ENCODE measurements at places on chromosomes 6 and 20. TPM values are rescaled to one million over a fixed set of nuclear protein-coding genes. Genes with fewer than 3 reads are reported as not detected.

UBE3D gene
- 12.1 TPM for polyA plus RNA-seq

PBOV1 gene
- polyA plus RNA-seq, result not detected

SPINT3 gene
- not detected for polyA plus RNA-seq

PACSIN1 gene
- polyA plus RNA-seq, result 2.1 TPM

TBX18 gene
- 31.3 TPM for polyA plus RNA-seq

HLA-DOA gene
- 2.3 TPM for polyA plus RNA-seq

WFDC5 gene
- polyA plus RNA-seq, result 3.6 TPM

CLIC1 gene
- 106 TPM for polyA plus RNA-seq

CTCFL gene
- polyA plus RNA-seq, result 0.31 TPM

NRN1 gene
- polyA plus RNA-seq, result 35.5 TPM

TPMT gene
- polyA plus RNA-seq, result 8.3 TPM

BFSP1 gene
- polyA plus RNA-seq, result not detected

CLDN20 gene
- 1.2 TPM for polyA plus RNA-seq

DNA sequence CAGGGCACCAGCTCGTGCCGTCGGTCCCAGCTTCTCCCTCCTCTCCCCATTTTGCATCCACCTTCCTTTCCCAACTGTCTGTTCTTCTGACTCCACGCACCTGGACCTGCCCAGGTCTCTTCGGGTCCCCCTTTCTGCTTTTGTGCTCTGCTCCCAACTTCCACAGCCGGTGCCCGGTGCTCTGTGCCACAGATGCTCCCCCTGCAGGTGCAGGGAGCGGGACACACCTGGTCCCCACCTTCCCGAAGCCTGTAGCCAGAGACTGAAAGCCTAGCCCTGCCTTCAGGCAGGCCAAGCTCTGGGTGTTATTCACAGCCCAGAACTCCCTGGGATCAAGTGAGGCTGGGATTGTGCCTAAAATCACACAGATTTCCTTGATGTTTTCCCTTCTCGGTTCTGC lies 24.6 kb upstream of the BMP7 start:
- no peak for DNase-seq

GRCh38 chr20:13425381-13426135 lies 204.5 kb downstream of the ISM1 start:
- peak; percentile 17 for DNase-seq

DNA sequence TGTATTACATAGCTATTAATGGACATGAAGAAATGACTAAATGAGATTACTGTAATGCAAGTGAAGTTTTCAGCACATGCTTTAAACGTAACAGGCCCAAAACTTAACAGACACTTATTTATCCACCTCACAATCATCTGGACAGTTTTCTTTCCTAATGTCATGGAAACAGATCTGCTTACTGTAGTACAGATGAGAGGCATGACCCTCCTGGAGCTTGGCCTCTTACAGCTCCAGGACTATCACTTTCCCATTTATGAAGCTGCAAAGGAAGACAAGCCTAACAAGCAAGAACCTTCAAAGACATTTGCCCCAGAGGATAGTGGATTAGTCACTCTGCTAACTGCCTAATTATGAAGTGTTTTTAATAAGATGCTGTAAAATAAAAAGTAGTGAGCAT lies 419.3 kb downstream of the PHF3 start:
- DNase-seq, result no peak

GRCh38 chr20:56440346-56441007 lies 27.9 kb upstream of the RTF2 start:
- DNase-seq, result no peak

- no peak for DNase-seq
Observed at GRCh38 chr20:5041433-5041832, 40.1 kb upstream of the SLC23A2 start.

GRCh38 chr6:118485601-118486550 lies 62.2 kb upstream of the PLN start:
- DNase-seq, result no peak

GRCh38 chr6:3450888-3451287 lies 6.0 kb downstream of the SLC22A23 start:
- no peak for DNase-seq

DNA sequence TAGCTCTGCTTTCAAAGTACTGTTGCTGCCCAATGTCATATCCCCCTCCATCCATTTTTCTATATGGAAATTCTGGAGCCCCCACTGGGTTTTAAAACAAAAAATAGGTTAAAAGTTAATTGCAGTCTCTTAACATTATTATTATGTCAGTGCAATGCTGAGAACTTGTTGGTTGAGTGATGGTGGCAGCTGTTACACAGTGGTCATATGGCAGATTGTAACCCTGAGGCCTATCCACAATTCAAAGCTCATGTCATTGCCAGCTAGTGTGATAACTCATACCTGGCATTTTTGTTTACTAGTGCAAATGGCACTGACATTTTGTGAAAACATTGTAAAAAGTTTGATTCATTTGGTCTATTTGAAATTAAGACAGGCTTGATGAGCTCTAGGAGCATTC lies 305.7 kb upstream of the FLRT3 start:
- DNase-seq, result no peak

DNA sequence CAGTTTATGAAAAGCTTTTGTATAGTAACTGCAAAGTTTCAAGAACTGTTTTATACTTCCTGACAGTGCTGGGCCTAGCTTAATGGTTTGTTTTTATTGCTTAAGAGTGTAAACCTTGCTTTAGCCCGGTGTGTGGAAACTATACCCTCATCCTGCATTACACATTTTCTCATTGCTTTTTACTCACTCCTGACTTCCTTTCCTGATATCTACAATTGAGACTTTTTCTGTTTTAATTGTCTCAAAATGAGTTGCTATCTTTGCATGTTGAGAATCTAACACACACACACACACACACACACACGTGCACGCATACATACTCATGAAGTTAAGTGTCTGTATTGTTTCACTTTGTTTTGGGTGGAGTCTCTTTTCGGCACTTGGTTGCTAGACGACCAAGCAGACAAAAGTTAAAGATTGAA lies 16.7 kb downstream of the BMP2 start:
- DNase-seq, result peak; percentile 45

DNA sequence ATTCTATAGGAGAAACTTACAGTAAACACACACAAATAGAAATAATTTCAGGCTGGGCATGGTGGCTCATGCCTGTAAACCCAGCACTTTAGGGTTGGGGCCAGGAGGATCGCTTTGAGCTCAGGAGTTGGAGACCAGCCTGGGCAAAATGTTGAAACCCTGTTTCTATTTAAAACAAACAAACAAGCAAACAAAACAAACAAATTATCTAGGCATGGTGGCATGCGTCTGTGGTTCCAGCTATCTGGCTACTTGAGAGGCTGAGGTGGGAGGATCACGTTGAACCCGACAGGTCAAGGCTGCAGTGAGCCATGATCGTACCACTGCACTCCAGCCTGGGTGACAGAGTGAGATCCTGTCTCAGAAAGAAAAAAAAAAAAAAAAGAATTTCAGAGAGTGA lies 64.0 kb downstream of the NHLRC1 start:
- no peak for DNase-seq

- DNase-seq, result no peak
Observed at GRCh38 chr6:40626886-40627285, 39.7 kb upstream of the LRFN2 start.

- DNase-seq, result no peak
Observed at GRCh38 chr6:138336221-138336620, 41.5 kb upstream of the SMIM28 start.

DNA sequence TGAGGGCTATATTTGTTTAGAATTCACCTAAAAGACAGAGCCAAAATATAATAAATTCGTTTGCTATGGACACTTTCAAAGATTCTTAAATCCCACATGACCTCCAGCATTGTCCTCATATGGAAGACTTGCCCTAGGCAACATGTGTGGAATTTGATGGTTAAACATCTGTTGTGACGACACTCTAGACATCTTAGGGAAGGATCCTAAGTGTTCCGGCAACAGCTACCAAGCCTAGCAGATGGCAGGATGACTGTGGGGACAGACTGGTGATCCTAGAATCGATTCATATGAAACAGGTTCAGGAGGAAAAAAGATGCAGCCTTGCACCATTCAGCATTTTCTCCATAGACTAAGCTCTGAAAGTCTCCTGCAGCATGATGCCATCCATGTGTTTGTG lies 77.6 kb upstream of the BACH2 start:
- no peak for DNase-seq

DNA sequence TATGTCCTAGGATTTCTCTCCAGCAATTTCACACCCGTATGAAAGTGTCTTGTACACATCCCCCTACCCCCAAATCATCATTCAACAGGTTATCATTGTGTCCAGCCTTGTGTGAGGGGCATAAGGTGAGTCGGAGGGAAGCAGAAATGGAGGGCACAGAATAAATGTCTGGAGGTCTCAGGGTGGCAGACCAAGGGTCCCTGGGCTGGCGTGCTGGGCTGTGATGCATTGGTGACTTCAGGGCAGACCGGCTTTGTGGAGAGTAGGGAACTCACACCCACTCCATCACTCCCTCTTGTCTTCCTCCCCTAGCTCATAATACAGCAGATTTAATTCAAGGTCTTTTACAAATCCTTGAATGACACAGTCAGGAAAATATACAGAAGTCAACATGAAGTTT lies 191.7 kb upstream of the PMEPA1 start:
- DNase-seq, result no peak

- DNase-seq, result no peak
Observed at GRCh38 chr20:35972462-35972861, 4.1 kb downstream of the CNBD2 start.

GRCh38 chr6:109440331-109441068 lies at the start of the genes PPIL6 and SMPD2:
PPIL6 (minus strand) TSS chr6:109440628; CDS start chr6:109440590, 38 bp downstream.
SMPD2 (plus strand) TSS chr6:109440724; CDS start chr6:109441122, 398 bp downstream.
- peak; percentile 94 for DNase-seq

GRCh38 chr20:62473717-62474603 lies 1.8 kb downstream of the GATA5 start:
- DNase-seq, result no peak

GRCh38 chr6:118677193-118677592 lies 25.8 kb upstream of the CEP85L start:
- no peak for DNase-seq

DNA sequence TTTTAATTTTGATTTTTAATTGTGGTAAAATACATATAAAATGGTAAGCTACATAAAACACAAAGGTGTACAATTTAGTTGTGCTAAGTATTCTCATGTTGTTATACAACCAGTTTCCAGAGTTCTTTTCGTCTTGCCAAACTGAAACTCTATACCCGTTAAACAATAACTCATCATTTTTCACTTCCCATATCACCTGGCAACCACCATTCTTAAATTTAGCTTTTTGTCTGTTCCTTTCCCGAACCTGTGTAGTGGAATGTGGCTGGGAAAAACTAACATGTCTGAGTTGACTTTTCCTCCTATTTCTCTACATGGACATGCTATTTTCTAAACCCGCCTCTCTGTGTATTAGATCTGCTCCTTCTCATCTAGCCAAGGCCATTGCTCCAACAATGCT lies 27.6 kb downstream of the RPRD1B start:
- DNase-seq, result no peak

GRCh38 chr6:3282476-3283236 lies 23.9 kb downstream of the PSMG4 start:
- peak; percentile 31 for DNase-seq

DNA sequence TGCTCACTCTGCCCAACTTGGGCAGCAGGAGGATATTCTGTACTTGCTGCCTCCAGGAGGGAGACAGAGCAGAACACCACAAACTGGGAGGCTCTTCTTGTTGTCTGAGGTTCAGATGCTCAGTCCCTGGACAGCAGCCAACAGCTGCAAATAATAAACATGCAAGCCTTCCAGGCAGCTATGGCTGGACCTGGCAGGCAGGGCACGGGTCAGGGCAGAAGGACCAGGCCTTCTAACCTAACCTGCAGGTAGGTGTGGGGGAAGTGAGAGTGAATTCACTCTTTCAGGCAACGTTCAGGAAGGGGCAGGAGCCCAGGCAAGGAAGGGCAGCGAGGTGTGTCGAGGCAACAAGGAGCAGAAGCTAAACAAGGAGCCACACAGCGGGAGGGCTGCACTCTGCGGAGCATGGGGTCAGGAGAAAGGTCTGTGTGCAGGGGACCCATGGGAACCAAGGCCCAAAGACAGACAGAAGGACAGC lies 31.5 kb downstream of the NINL start:
- DNase-seq, result no peak

DNA sequence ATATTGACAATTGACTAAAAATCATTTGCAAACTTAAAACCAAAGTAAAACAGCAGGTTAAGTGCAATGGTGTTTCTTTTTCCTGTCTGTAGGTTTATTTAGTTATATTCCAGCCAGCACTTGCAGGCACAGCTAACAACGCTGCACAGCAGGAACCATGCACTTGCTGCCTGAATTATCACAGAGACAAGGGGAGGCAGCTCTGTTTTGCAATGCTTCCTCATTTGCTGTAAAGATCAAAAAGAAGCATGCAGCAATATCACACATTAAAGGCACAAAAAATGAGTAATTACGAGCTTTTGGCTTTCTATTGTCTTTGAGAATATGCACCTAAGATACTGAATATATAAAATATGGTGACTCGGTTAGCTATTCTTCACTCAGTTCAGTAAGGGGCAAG lies 241.9 kb downstream of the EPHA7 start:
- no peak for DNase-seq

DNA sequence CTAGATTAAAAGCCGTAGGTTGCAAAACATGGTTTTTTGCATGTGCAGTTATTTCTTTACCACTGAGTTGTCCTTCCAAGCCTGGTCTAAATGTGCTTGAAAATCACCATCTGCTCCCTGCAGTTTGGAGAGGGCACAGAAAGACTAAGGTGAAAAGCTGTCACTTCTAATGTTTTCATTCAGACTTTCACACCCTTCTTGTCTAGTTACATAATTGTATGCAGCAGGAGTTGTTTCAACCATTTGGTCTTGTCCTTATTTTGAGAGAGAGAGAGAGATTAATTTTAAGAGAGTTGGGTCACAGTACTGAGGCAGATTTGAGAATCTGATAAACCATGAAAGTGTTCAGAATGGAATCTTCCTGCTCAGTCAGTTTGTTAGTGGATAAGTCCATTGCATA lies 82.5 kb downstream of the ARID1B start:
- no peak for DNase-seq

GRCh38 chr20:54759589-54759988 lies 284.2 kb downstream of the DOK5 start:
- DNase-seq, result no peak

DNA sequence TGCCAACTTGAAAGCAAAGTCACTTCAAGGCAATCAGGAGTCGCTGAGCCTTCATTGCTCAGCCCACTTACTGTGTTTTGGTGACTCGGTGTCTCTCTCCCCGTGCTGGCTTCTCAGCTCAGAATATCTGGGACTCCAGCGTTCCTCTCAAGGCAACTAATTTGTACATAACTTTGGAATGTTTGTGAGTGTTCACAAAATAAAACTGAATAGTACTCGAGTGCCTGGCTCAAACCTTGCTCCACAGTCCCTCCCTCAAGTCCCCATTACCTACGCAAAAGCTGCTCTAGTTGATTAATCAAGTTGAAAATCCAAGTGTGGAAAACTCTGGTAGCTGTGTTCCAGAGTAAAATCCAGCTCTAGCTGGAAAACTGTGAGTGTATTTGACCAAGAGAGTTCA lies 8.6 kb downstream of the IPCEF1 start:
- no peak for DNase-seq

- no peak for DNase-seq
Observed at GRCh38 chr20:43987018-43987417, 72.4 kb downstream of the TOX2 start.

DNA sequence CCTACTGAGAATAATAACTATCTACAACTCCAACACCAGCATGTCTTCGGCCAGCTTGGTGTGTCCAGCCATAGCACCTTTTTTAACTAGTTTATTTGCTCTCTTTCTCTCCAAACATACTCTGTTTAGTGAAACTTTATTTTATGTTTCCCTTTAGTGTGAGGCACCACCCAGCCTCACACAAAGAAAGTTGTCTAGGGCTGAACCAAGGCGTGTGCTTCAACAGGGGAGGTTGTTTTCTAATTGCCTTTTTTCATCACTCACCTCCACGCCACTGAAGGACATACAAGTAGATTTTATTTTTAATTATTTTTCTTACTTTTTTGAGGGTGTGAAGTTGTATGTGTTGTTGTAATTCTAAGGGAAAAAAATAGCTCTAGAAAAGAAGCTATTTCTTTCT lies 125.6 kb upstream of the MARCKS start:
- DNase-seq, result no peak
